ENCODE measurements at places on chromosomes 3 and 15. TPM values are rescaled to one million over a fixed set of nuclear protein-coding genes. Genes with fewer than 3 reads are reported as not detected.

The CHDH gene
- 0.18 TPM for total RNA-seq

The CHL1 gene
- not detected for total RNA-seq

The SKOR1 gene
- total RNA-seq = 0.79 TPM

The GPR27 gene
- total RNA-seq = 0.73 TPM

The SLC22A13 gene
- total RNA-seq = 0.68 TPM

All from T-cell (primary cell).